ENCODE measurements at places on chromosomes 3 and 15.

DNA sequence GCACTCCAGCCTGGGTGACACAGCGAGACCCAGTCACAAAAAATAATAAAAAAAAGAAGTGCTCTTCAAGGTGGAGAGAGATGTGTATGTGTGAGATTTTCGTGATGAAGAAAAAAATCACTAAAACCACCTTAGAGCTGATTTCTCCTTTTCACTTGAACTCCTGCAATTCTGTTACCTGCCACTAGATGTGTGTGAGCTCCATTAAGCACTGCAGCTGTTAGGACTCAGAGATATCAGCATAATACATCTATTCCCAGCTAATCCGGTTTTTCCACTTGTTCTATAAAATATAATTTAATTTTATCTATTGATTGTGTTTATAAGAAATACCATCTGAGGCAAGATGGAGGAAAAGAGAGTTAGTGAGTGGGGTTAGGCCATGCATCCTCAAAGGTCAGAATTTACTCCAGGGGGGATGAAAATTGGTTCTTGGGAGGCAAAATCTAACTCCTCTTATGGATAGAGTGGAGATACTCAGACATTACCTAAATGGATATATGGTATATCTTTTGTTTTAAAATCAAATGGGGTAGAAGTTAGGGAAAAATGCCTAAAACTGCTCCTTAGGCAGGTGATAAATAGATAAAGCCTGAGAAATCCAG lies 152.7 kb downstream of the IL20RB start:
- DNase-seq, result no peak

DNA sequence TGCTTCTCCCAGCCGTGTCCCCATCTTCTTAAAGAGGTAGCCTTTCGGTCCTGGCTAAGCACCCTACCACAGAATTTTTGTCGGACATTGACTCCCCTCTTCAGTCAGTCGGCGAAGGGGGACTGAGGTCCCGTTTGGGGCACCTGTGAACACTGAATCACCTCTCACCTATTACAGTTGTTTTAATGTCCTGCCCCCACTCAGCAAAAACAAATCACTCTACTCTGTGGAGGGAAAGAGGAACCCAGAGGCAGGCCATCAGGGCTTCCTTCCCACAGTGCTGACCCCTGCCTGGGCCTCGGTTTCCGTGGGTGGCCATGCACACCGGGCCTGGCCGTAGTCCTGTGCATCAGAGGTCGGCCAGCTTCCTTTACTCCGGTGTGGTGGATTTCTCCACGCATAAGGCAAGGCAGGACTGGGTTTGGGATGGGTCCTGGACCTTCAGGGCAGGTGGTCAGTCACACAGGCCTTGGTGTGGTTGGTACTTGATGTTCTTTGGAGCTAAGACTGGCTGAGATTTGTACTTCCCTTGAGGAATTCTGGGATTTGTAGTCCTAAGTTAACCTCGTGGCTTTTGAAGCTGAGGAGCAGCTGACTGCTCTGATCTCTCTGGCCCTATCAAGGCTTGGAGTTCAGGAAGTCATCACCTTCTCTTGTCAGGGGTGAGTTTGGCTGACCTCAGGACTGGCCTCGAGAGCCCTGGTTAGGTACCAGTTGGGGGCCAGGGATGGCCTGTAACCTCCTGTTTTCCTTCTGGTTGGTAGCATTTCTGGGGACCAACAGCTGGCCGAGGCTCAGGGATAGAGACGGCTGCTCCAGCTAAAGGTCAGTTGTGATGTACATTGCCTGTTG lies 627 bp upstream of the FAM131A start:
- no peak for DNase-seq

- no peak for DNase-seq
Observed at GRCh38 chr3:33513262-33513863, 73.2 kb upstream of the UBP1 start.

- no peak for DNase-seq
Observed at GRCh38 chr3:193974671-193975535, 161.0 kb upstream of the HES1 start.

DNA sequence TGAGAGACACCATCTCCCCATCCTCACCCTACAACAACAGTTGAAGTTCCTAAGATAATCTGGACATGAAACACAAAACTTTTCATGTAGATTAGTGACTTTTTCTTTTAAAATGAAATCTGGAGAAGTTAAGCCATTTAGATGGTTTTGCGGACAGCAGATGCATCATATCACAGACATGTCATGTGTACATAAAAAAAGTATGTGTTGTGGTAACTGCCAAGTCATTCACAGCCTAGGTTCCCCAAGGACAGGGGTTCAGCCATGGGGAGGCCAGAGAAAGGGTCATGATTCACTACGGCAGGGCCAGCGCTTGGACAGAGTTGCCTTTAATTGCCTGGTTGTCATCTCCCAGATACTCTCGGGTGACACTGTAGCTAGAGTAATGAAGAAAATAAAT lies 163.2 kb downstream of the PDZRN3 start:
- DNase-seq, result no peak

DNA sequence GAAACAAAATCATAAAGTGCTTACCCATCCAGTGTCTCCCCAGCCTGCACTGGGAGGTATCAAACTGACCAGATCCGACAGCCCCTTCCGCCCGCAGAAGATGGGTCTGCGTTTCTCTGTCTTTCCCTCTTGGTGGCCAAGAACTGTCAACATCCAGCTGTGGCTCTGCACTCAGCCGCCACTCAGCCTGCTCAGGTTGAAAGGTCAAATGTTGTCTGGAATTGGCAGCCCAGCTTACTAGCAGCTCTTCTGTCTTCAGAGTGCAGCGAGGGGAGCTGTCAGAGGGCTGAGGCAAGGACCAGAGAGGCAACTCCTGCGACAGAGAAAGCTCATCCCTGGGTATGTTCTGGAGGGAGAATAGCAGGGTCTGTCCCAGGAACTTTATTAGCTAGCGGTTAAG lies 45.4 kb downstream of the GOLGA6L2 start:
- DNase-seq, result no peak

DNA sequence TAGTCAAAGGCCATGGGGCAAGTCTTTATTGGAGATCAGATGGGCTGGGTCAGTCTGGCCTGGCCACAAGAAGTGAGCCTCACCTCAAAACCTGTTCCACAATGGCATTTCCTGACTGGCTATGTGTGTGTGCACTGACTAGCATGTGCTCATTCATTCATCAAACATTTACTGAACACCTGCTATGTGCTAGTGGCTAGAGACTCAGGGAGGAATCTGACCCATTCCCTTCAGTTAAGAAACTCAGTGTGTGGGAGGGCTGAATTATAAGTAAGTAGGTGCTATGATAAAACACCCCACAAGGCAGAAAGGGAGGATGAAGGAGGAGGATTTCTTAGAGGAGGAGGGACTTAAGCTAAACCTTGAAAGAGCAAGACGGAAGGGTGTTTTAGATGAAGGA lies 5.4 kb upstream of the CGNL1 start:
- no peak for DNase-seq

GRCh38 chr3:12287727-12288181 lies 1.1 kb upstream of the PPARG start:
- DNase-seq, result no peak

DNA sequence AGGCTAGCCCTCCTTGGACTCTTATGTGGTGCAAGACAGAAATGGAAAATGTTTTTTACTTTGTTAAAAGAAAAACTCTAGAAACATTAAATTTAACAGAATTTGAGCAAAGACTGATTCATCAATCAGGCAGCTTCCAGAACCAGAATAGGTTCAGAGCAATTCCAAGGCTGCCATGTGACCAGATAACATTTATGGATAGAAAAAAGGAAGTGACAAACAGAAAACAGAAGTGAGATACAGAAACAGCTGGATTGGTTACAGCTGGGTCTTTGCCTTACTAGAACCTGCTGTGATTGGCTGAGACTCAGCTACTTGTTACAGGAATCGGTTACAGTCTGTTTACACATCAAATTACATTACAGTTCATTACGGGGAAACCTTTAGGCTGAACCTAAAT lies 22.5 kb upstream of the OTOL1 start:
- no peak for DNase-seq

GRCh38 chr3:58015520-58015915 lies 7.3 kb downstream of the FLNB start:
- DNase-seq, result no peak

DNA sequence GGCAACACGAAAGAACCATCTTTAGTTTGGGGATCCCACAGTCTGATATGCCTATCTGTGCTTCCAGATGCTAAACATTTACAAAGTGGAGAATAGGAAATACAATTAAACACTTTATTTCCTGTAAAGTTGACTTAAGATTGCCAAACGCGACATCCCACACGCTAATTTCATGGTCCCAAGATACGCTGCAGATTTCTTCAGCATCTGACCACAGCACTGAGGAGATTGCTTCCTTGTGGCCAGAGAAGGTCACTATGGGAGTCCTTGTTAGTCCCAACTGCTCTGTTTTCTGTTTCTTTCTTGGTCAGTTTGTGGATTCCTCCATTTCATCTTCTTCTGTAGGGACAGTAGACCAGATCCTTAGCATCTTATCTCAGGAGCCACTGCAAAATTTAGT lies 43.3 kb downstream of the ASB7 start:
- no peak for DNase-seq

Measured in activated CD4-positive, CD25-positive, alpha-beta regulatory T cell (primary cell).